NK-92 treated with Interleukin-12 subunit alpha and Interleukin-12 subunit beta, amount 100 ng/mL, for 24 hours (cell line): ENCODE measurements at places on chromosomes 11 and 22.

GRCh38 chr11:71454470-71455113 is 1.6 kb downstream of the NADSYN1 start:
- no peak for DNase-seq

GRCh38 chr22:32395107-32395506 is 16.9 kb downstream of the RTCB start:
- no peak for DNase-seq

DNA sequence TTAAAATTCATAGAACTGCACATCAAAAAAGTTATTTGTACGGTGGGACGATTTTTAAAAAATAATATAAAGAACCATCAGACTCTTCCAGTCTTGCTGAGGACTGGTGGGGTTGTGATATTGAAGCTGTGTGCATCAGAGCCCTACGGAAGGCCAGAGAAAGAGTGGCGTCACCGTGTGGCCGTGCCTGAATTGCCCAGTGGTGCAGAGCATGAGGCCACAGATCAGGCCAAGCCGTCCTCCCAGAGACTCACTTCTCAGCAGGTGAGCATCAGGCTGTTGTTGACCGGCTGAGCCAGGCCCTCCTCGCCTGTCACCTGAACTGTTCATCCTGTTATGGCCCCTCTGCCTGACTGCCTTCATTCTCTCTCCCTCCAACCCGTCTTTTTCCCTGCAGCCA is 1013.9 kb downstream of the TBC1D22A start:
- DNase-seq, result no peak

DNA sequence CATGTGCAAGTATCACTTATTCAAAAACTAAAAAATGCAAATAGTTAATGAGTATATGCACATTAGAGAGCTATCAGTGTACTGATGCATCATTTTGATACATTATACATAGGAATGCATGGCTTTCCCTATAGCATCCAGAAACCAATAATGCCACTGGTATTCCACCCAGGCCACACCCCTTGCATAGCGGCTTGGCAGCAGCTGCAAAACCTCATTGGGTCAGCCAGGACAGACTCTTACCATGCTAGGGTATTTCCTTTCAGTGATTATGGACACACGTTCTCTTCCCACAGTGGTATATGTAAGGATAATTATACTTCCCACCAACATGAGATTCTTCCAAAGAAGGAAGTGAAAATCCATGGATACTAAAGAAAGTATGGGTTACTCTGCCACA is 145.9 kb upstream of the PITPNB start:
- no peak for DNase-seq

DNA sequence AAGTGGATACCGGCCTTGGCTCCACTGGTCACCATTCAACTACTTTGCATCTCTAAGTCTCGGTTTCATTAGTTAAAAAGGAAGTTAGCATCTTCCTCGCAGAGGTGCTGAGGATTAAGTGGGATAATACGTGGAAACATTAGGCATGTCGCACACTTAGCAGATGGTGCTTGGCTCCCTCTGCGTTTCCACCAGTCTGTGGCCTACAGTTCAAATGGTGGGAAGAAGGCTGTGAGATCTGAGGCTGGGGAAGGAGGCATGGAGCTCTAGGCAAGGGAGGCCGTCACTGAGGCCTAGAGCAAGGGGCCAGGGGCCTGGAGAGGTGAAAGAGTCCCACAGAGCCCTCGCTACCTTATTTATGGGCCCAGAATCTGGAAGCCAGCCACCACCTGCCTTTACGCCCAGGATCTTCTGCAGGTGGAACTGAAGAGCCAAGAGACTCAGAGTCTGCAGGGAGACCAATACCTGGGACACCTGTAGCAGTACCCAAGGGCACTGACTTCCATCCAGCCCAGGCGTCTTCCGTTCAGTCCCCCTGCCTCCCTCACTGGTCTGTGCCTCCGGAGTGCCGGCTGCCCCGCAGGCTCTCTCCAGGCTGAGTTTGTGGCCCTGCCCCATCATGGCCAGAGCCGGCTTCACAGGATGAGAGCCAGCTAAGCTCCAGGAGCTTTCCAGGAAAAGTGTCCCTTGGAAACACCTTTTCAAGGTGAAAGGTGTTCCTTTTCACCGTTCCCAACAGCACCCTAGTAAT is 66.1 kb upstream of the A4GALT start:
- DNase-seq, result no peak

GRCh38 chr11:128517451-128518230 is 69.7 kb downstream of the ETS1 start:
- no peak for DNase-seq

DNA sequence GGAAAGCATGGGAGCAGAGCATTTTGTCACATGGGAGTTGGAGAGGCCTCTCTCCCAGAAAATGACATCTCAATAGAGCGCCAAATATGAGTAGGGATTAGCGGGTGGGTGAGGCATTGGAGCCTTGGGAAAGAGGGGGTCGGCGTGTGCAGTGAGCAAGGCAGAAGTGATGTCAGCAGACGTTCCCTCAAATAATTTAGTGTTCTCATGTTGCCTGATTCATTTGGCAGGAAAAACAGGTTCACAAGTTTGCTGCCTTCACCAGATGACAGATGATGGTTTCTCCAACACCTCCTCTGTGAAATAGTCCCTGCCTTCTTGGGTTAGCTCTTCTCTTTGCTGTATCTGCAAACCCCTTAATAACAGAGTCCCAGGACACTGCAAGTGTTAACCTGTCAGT is 118.5 kb upstream of the ARHGAP20 start:
- no peak for DNase-seq

GRCh38 chr11:132123449-132123848 is 753.0 kb downstream of the NTM start:
- DNase-seq, result no peak

GRCh38 chr11:35165423-35166368 is 26.7 kb downstream of the CD44 start:
- peak; percentile 81 for DNase-seq

- no peak for DNase-seq
These were observed 85.3 kb upstream of the HORMAD2 start for GRCh38 chr22:29994943-29995342.

DNA sequence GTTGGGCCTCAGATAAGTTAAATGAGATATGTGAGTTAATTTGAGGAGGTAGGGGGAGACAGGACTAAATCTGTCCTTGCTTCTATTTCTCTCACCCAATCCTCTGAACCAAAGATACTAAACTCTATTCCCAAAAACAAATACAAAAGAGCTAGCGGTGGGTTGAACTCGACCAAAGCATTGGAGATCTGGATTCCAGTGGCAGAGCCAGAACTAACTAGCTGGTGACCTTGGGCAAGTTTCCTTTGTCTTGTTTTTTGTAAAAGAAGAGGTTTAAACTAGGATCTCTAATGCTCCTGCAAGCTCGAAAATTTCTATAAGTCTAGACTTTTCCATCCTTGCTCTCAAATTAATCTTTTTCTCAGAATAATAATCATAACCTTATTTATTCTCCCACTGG is 1.5 kb downstream of the ME3 start:
- DNase-seq, result no peak

DNA sequence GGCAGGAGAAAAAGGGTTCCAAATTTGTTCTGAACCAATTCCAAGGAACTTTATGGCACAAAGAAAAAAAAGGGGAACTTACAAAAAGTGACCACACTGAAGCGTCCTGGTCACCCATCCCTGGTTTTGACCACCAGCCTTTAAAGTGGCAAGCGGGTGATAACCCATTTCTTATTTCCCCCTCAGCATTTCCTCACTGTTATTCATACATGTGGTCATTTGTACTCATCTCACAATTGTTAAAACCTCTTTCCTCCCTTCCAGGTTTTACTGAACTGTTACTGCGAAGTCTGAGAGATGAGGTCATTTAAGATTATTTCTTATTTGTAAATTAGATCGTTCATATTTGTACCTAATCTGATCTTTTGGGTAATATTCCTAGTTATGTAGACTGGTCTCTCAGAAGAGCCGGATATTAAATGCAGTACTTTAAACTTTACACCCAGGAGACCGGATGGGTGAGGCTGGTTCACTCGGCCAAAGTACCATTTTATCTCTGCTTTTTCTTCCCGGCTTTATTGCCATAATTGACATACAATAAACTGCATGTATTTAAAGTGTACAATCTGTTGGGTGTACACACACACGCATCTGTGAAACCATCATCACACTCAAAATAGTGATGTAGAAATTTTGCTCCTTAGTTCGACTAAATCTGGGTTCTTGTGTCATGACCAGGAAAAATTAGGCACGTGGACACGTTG is 47.0 kb downstream of the CDPF1 start:
- no peak for DNase-seq

GRCh38 chr11:60756307-60757032 is at the start of gene MS4A15:
Gene MS4A15 (plus strand): TSS chr11:60756867. CDS start chr11:60763734, 6,867 bp downstream.
- no peak for DNase-seq

DNA sequence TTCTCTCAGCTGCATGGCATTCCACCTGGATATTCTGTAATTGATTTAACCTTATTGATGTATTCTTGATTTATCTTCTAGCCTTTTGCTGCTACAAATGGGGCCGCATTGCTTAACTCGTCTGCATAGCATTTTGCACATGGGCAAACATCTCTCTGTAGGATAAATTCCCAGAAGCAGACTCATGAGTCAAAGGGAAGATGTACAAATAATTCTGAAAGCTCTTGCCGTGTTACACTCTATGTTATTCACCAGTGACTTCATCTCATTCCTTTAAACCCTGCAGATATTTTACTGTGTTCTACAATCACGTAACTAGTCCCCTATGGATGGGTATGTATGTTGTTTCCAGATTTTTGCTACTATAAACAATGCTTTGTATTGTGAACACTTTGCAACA is 112.7 kb downstream of the SEZ6L start:
- no peak for DNase-seq

- DNase-seq, result no peak
These were observed 80.1 kb downstream of the EMSY start for GRCh38 chr11:76524919-76525318.

DNA sequence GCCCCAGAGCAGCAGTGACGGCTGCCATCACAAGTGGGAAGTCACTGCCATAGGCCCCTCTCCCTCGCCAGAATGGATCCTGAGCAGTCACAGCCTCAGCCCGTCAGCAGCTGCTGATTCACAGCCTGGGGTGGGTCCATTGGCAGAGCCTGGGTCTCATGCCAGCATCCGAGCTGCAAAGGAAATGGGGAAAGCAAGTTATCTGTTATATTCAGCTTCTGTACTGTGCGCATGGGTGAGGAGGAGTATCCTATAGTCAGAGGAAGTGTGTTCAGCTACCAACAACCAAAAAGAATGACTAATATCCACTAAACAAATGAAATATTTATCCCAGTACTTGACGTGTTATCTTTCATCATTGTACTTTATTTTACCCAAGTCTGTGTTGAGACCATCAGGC is 119.7 kb downstream of the RCN1 start:
- no peak for DNase-seq

DNA sequence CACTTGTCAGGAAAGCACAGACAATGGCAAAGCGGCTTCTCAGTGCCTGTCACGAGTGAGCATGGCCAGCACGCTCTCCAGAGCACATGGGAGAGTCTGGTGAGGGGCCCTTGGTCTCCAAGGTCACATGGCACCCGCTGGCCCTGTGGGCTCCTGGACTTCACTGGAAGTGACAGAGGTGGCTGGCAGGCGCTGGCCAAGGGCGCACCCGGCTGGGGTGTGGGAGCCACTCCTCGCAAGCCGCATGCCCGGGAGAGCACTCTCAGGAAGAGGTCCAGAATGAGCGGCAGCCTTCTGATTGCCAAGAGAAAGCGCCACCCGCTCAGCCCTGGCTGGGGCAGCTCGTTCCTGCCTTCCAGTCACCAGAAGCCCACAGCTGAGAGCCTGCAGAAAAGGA is 17.1 kb upstream of the MOB2 start:
- DNase-seq, result no peak

GRCh38 chr22:22043296-22044078 is 60.9 kb upstream of the TOP3B start:
- no peak for DNase-seq

DNA sequence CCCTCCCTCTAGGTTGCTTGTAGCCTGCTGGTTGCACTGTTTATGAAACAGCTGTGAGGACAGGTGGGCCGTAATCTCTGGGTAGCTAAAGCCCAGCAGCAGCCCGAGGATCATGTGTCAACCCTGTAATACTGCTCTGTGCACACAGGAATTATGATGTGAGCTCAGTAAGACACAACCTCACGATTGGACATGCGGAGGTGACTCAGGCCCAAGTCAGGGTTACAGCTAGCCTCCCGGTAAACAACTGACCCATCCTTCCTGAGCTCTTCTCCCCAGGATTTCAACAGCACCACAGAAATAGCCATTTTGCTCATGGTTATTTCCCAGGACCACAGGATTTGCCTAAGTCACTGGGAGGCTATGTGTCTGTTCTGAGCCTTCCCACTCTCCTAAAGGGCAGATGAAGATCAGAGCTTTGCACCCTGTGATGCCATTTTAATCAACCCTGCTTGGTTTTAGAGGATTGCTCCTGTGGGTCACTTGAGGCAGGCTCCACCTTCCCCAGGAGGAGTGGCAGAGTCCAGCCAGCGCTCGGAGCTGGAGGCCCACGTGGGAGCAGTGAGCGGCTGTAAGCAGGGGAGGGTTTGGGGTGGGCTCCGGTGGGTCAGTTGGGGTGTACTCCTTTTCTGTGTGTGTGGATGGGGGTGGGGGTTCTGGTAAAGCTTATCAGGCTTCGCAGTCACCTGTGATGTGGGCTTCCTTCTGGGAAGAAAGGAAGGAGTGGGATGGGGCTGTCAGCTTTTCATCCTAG is at the start of gene AMPD3:
TSS of gene AMPD3 (plus strand) at position 387 of the 754 bp plus-strand sequence. CDS start 6,256 bp downstream, outside the sequence.
- no peak for DNase-seq

DNA sequence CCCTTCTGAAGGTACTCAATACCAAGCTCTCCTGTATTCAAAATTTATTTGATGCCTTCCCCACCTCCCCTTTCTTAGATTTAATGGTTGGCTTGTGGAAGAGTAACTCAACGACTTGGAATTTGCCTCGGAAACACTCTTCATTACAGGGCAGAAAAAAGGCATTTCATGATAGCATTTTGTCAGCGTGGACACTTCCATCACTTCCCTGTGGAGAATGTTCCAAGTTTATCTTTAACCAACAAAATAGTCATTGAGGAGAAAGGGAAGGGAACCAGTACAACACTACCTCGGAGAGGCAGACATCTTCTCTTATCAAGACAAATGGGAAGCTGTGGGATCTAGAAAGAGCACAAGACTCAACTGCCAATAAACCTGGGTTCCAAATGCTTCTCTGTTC is 177.2 kb upstream of the MTMR2 start:
- no peak for DNase-seq

GRCh38 chr11:106397787-106398501 is 320.5 kb downstream of the AASDHPPT start:
- DNase-seq, result no peak

- no peak for DNase-seq
These were observed 12.8 kb downstream of the SBF1 start for GRCh38 chr22:50461979-50462540.

GRCh38 chr11:69442807-69443137 is 38.7 kb upstream of the LINC01488 start:
- no peak for DNase-seq

- DNase-seq, result no peak
These were observed 22.6 kb downstream of the ARHGEF17 start for GRCh38 chr11:73330569-73331093.

DNA sequence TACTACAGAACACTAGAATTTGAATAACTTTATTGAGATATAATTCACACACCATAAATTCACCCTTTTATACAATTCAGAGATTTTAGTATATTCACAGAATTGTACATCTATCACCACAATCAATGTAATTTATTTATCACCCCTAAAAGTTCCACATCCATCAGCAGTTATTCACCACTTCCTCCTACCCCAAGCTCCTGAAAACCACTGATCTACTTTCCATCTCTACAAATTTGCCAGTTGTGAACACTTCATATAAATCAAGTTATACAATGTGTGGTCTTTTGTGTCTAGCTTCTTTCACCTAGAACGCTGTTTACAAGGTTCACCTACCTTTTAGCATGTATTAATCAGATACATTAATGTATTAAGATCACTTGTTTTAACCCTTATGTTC is 179.6 kb downstream of the TTC28 start:
- no peak for DNase-seq
